Stimulated activated naive CD4-positive, alpha-beta T cell treated with Interleukin-2 at 50 U/mL for 16 hours (primary cell): ENCODE measurements at places on chromosomes 3 and 15.

- DNase-seq: no peak
These were observed 193.9 kb upstream of the UBE2E1 start for GRCh38 chr3:23611737-23612295.

GRCh38 chr3:39839484-39839883 is 30.1 kb downstream of the MYRIP start:
- DNase-seq: no peak

GRCh38 chr3:17740721-17741141 is 1.7 kb downstream of the TBC1D5 start:
- DNase-seq: no peak

DNA sequence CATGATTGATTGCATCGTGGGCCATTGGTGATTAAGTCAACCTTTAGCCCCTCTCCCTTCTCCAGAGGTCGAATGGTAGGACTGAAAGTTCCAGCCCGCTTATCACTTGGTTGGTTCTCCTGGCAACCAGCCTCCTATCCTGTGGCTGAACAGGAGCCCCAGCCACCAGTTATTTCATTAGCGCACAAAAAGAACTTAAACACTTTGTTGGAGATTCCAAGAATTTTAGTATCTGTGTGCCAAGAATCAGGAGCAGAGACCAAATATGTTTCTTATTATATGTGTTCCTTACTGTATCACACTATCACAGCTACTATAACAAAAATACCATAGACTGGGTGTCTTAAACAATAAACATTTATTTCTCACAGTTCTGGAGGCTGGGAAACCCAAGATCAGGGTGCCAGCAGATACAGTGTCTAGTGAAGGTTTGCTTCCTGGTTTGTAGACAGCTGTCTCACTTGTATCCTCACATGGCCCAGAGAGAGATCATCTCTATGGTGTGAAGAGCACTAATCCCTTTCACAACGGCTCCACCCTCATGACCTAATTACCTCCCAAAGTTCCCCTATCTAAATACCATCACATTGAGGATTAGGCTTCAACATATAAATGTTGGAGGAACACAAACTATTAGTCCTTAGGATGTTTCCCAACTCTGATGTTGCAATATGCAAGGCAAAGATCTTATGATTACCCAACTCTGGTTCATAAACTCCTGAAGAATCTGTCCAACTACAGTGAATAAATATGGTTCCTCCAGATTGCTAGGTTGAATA is 30.5 kb upstream of the APH1B start:
- DNase-seq: no peak

GRCh38 chr3:180000500-180000899 is 36.2 kb downstream of the PEX5L start:
- DNase-seq: no peak

DNA sequence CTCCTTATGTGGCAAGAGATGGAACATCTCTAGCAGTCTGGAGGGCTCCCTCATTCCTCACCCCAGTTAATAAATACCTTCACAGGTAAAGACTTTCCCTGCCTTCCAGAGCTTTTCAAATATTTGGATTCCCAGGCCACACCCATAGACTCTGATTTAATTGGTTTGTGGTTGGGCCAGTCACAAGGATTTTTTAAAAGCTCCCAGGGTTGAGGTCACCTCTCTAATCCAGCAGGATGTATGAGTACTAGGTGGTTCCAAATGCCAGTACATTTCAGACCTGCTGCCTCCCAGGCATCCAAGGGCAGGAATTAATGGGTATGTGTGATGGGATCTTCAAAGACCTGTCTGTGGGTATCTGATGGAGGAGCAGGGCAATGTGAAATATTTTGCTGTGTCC is 312.8 kb downstream of the CLSTN2 start:
- DNase-seq: no peak

- DNase-seq: no peak
These were observed 921.2 kb downstream of the SQOR start for GRCh38 chr15:46556010-46556409.

GRCh38 chr15:100033140-100033857 is 300.1 kb upstream of the LYSMD4 start:
- no peak for DNase-seq

DNA sequence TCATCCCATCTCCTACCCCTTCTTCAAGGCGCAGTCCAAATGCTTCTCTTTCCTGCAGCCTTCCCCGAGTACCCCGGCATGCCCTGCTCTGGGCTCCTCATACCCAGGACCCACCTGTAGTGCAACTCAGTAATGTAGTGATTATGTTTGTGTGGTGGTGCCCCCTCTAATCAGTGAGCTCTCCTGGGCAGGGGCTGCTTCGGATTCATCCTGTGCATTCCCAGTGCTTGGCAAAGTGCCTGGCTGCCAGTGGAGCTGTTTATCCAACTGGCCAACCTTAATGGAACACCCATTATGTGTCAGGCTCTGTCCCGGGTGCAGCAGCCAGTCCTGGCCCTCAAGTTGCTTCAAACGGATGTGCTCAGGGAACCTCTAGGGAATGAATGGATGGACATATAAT is 174.4 kb upstream of the LINGO1 start:
- no peak for DNase-seq

DNA sequence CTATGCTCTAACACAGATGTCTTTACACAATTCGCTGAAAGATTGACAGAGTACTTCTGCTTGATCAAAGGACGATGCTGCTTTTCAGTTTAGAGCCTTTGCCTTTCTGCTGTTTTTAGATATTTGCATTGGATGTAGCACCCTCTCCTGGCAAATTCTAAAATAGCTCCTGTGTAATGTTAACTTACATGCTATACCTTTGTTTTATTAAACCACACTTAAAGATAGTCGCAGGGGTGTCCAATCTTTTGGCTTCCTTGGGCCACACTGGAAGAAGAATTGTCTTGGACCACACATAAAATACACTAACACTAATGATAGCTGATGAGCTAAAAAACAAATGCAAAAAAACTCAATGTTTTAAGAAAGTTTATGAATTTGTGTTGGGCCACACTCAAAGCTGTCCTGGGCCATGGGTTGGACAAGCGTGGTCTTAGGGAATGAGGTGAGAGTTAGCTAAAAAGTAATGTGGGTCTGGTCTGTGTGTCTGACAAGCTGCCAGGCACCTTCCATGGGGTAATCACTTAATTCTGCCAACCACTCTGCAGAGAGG is 62.9 kb downstream of the ATG7 start:
- DNase-seq: no peak
